ENCODE measurements at places on chromosomes 11 and 22.

DNA sequence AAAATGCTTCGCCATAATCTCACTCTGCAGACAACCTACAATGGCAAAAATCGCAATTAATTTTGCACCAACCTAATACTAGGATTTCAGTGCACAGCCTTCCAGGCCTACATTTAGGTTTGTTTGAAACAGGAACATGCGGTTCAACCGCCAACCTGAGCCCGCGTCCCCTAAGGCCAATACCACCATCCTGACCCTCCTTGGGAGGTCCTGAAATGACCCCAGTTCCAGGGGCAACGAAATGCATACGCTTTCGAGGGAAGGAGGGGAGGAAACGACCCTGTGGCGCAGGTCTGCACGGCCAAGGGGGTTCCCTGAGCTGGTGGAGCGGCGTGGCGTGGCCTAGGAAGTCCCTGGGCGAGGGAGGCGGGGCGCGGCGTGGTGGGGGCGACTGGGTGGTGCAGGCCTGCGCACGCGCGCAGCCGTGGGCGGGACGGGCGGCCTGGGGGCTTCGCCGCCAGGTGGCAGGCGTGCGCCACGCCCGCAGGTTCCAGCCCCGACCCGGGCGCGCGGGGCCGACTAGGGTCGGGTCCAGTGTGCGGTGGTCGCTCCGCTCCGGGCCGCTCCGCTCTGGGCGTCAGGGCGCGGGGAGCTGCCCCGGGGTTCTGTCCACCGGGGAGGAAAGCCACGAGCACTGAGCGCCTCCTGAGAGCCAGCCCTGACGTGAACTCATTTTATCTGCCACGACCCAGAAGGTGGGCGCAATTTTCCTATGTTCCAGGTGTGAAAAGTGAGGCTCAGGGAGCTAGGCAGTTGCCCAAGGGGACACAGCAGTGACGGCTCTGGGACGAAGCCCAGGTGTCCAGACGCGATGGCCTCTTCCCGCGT lies 94.1 kb downstream of the SWAP70 start:
- DNase-seq: peak; percentile 88

DNA sequence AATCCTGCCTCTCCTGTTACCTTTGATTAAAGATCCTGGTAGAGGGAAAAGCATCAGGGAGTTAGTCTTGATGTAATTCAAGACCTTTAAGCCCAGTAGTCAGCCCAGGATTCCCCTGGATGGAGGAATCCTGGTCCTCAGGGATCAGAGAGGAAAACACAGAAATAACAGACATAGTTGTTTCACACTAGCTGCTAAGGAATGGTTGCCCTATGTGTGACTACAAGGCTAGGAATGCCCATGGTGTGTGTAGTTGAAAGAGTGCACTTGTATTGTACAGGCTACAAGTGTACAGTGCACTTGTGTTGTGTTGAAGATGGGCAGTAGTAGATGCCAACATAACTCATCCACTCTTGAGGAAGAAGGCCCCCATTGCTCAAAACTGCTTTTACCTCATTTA lies 226.8 kb downstream of the AASDHPPT start:
- no peak for DNase-seq

DNA sequence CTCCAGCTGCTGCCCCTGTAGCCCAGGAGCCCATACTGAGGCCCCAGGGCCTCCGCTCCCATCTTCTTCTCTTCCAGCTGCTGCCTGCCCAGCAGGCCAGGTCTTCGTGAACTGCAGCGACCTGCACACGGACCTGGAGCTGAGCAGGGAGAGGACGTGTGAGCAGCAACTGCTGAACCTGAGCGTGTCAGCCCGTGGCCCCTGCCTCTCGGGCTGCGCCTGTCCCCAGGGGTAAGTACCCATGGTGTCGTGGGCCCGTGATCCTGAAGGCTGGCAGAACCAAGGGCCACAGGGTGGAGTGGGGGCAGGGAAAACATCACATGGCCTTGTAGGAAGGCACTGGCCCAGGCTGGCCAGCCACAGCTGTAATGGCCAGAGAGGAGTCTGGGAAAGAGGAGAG lies 31.2 kb downstream of the OTOG start:
- DNase-seq: no peak

DNA sequence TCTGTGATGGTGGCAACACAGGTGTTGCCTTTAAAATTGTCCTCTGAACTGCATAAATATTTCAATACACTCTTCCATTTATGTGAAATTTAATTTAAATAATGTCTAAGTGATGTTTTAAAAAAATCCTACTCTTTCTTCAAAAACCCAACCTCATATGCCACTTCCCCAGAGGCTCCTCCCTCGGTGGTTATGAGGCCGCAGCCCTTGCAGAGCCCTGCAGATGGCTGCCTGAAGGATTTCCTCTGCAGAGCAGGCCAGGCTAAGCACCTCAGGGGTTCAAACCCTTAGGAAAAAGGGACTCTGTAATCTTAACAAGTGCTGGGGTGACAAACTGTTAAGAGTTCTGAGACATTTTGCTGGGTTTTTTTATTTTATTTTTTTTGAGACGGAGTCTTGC lies 25.2 kb downstream of the MORC2 start:
- DNase-seq: no peak

GRCh38 chr22:30866811-30867271 lies 101.7 kb downstream of the MORC2 start:
- no peak for DNase-seq

DNA sequence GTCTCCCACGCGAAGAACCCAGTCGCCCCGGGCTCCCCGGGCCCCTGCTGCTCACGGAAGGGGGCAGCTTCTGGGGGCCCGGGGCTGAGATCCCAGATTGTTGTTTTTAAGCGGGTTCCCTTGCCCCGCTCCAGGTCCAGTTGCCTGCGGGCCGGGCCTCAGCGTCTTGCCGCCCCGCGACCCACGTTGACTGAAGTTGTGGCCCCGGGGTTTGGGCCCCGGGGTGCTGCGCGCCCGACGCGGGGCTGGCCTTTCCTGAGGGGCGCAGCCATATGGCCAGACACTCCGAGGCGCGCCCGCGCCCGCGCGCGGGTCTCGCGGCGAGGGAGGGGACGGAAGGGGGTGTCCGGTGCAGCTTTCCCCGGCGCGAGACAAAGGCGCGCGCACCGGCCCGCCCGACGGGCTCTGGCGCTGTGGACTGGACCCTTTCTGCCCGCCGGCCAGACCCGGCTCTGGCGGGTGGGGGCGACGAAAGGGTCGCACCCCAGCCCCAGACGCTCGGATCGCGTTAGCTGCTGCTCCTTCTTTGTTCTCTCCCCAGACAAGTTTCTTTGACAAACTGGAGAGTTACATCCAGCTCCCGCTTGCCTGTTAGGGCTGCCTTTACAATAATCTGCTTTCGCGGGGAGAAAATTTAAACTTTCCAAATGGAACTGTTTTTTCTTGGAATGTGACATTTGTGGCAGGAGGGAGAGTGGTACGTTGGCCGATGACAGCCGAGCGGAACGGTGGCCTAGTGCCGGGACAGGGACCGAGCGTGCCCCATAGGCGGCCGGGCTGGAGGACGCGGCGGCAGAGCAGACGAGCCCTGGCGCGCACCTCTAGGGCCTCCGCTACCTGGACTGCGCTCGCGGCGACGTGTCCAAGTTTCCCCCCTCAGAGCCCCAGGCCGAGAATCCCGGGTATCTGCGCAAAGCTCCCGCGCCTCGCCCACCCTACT lies 716 bp downstream of the AMOTL1 start:
- no peak for DNase-seq

DNA sequence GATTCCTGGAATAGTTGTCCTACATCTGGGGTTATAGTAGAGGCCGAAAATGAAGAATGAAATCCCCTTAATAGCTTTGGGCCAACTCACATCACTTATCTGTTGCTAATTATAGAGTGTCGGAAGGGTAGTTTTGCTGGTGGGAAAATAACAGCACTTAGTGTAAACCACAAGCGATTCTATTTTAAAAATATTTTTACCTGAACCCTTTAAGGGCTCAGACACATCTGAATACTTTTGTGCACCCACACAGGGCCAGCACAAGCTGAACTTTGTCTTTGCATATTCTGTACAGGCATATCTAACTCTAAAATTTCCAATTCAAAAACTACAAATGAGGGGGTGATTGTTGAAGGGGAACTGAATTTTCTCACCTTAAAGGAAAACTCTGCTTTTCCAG lies 27.6 kb downstream of the SLC6A5 start:
- no peak for DNase-seq

DNA sequence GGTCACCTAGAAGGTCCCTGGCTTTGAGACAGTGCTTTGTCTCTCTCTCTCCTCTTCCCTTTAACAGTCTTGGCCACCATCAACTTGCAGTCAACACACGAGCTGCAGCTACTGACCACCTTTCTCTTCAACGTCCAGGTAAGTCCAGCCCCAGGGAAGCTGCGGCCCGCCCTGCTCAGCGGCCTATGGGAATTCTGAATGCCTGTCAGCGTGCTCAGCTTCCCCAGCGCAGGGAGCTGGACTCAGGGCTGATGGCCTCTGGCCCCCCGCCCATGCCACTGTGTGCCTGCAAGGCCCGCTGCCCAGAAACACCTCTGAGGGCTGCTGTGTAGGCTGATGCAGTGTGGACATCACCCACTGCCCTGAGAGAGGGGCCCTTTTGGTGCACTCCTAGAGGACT lies 32.5 kb downstream of the GLB1L2 start:
- no peak for DNase-seq

- no peak for DNase-seq
Observed at GRCh38 chr11:96275801-96276594, 67.0 kb downstream of the MAML2 start.

DNA sequence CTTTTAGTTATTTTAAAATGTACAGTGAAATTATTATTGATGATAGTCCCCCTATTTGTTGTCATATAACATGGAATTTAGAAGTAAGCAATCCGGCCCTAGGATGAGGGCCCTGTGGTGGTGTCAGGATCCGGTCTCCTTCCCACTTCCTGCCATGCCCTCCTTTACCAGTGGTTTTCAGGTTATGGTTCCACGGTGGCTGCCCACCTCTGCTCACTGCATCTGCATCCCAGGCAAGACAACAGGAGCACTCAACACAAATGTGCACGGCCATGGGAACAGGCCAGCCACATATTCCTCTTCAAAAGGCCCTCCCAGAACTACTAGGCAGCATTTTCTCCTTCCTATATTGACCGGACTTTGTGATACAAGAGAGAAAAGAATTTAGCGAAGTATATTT lies 1007.2 kb downstream of the TBC1D22A start:
- no peak for DNase-seq

- no peak for DNase-seq
Observed at GRCh38 chr11:15194671-15195415, 80.1 kb downstream of the INSC start.

- DNase-seq: no peak
Observed at GRCh38 chr22:33047744-33048143, 10.4 kb downstream of the SYN3 start.

DNA sequence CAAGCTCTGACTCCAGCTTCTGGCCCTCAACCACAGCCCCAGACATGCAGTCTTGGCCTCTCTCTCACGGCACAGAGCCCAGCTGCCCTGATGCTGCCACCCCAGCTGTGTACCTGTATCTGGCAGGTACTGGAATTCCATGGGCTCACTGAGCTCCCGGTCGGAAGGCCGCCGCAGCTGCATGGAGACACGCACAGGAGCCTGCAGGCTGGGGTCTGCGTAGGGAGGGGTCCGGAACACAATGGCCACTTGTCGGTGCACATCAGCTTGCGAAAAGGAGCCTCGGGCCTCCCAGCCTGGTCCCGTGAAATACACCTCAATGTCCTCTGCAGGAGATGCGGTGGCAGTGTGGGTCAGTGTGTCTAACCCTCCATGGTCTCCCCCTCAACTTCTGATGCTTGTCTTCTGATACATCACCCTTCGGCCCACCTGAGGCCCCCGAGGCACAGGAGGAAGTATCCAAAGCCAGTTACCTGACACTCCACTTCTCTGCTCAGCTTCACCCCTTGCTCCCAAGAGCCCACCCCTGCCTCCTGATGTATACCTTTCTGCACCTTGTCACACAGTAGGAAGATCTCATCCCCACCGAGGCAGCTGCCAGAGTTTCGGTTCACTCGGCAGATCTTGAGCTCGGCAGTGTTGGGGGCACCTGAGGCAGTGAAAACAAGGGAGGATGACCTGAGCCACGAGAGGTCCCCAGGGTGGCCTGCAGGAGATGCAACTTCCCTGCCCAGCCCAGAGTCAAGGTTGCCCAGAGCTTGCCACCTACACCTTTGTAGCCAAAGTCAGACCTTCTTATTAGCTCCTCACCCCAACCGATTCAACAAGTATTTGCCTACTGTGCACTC lies 4.3 kb downstream of the RELA start:
- no peak for DNase-seq

GRCh38 chr11:80841675-80842074 lies 1400.8 kb upstream of the TENM4 start:
- no peak for DNase-seq

GRCh38 chr11:65586676-65587075 lies 8.9 kb downstream of the KCNK7 start:
- DNase-seq: no peak

DNA sequence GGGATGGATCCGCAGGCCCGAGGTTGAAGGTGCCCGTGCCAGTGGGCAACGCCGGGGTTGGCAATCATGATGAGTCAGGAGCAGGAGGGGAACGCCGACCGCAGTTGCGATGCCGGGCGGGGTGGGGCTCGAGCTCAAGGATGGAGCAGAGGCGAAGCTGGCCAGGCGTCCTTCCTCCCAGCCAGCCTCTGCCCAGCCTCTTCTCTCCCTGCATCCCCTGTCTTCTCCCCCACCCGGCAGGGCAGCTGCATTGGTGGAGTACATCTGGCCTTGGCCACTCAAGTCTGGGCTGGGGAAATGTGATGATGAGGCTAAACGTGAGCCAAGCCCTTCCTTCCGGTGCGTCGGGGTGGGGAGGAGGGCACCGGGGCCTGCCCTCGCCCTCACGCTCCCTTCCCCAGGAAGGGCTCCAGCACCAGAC lies 3.9 kb downstream of the IFITM10 start:
- no peak for DNase-seq

DNA sequence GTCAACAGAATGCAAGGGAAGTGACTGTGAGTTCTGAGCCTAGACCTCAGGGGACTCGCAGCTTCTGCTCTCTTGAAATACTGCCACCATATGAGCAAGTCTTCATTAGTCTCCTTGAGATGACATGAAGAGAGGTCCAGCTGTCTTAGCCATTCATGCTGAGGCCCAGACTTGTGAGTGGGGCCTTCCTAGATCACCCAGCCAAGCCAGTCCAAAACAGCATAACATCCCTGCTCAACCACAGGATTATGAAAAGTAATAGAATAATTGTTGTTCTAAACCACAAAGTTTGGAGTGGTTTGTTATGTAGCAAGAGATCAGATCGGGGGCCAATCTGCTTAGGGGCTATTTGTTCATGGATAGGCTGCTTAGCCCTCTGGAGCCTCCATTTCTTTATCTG lies 54.9 kb upstream of the HTATIP2 start:
- DNase-seq: no peak

DNA sequence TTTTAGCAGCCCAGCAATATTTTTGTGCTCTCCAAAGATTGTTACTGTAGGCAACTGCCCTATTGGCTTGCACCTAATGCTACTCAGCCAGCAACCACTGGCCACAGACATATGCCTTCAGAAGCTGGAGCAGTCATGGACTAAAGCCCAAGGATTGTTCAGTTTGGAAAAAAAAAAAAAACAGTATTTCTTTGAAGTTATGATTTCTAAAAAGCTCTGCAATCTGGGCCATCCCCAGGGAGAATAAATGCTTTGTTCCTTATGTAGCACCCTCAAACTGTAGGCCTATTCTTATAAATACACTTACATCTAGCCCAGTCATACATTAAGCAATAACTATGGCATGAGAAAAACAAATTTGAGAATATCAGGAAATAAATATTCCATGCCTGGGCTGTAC lies 2190.5 kb upstream of the RAG2 start:
- DNase-seq: no peak
